ENCODE measurements at places on chromosomes 6 and 20.

GRCh38 chr6:134098276-134098675, 45.9 kb upstream of the SLC2A12 start:
- DNase-seq: no peak

DNA sequence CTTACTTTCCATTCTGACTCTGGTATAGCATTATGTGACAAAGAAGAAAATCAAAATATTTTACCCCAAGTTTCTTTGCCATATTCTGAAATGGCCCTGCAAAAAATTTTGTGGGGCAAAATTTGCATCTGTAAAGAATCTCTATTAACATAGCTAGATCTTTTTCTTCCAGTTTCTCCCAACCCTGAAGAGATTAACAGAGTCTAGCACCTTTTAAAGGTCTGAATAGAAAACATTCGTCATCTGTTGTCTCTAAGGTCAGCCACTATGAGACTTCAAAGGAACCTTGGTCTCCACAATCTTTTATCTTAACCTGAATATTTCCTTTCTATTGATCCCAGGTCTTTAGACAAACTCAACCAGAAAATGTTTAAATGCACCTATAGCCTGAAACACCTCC, 205.7 kb downstream of the BTBD9 start:
- no peak for DNase-seq

DNA sequence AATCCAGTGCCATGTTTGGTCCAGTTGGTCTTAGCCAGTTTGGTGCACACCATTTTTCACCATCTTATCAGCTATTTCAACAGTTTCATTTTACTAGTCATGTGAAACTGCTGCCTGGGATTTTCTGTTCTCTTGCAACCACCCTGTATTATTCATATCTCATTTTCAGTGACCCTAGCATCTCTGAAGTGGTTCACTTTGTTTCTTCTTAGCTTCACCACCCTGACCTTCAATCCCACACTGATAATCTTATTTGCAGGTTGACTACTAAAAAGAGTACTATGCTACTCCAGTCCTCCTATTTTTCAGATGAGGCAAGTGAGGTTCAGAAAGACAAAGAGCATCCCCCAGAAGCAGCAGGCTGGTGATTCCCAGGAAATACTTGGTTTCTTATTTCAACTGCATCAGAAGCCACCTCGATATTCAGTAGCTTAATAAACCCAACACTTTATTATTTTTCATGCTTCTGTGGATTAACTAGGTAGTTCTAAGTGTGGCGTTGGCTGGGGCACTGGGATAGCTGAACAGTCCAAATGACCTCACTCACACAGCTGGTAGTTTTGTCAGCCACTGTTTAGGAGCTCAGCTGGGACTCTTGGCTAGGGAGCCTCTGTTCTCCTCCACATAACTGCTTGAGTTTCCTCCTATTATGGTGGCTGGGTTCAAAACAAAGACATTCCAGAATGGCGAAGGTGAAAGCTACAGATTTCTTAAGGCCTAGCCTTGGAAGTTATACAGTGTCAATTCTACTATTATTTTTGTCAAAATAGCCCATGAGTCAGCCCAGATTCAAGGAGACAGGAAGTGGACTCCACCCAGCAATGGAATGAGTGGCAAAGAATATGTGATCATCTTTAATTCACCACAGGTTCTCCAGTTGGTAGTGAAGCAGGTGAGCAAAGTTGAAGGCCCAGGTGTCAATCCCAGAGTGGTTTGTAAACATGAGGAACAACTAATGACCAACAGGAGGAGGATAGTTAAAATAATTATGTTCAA, 40.6 kb downstream of the BPIFB4 start:
- DNase-seq: no peak

- no peak for DNase-seq
Observed at GRCh38 chr20:44017905-44018258, 103.2 kb downstream of the TOX2 start.
